ENCODE measurements at places on chromosomes 16 and 17.

GRCh38 chr16:22397464-22397863 is 23.0 kb upstream of the CDR2 start:
- no peak for DNase-seq

GRCh38 chr16:10296956-10297340 is 88.9 kb upstream of the ATF7IP2 start:
- DNase-seq: no peak

DNA sequence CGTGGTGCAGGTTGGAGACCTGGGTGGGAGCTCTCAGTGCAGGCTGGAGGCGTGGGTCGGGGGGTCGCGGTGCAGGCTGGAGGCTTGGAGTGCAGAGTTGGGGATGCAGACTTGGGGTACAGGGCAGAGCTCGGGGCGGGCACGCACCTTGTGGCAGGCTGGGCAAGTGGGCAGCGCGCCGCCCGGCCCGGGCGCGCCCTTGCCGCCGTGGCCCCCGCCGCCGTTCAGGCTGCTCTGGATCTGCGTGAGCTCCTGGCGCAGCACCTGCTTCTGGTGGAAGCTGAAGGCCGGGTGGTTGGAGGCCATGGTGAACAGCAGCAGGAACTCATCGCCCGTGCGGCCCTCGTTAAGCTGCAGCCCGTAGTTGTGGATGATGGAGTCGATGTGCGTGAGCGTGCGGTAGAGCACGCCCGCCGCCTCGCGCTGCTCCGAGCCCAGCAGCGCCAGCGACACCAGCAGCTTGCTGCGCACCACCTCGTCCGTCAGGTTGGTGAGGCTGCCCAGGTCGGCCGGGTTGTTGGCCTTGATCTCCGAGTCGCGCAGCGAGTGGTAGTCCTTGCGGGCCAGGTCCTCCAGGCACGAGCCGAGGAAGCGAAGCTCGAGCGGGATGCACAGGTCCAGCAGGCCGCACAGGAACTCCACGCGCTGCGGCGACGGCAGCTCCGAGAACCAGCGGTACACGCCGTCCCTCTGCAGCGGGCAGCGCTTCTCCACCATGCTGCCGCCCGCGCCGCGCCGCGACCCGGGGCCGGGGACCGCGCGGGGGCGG is 1.1 kb downstream of the ZCCHC14 start:
- DNase-seq: no peak

DNA sequence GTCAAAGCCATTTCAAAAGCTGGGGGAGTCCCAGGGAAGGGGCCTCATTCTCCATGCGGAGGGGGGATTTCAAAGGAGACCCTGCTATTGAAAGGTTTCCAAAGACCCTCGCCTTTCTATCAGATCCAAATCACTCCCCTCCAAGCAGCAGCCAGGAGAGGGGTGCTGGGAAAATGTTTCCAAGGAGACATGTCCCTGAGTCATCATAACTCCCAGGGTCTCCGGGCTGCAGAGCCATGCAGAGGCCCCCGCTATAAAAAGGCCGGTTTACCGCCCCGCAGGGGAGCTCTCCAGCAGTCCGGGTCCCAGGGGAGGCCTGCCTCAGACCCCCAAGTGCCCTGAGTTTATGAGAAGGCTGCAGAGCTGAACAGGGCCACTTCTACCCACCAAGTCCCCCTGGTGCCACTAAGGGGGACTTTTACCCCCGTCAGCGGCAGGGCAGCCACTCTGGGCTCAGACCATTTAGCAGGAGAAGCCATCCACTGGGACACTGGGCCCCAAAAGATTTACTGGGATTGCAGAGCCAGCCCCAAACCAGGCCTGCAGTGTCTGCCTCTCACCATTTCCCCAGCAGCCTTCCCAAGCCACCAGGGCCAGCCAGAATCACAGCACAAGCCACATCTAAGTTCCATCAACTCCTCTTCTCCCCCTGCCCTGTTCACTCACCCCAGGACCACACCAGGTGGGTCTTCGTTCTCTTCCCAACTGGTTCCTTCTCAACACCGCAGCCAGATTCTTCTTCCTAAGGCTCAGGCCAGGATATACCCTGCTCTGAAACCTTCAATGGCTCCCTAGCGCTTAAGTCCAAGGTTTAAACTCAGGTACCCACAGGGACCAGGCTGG is 234.4 kb downstream of the ZNF423 start:
- no peak for DNase-seq

- no peak for DNase-seq
Observed at GRCh38 chr17:1941272-1942065, 83.7 kb downstream of the RTN4RL1 start.

DNA sequence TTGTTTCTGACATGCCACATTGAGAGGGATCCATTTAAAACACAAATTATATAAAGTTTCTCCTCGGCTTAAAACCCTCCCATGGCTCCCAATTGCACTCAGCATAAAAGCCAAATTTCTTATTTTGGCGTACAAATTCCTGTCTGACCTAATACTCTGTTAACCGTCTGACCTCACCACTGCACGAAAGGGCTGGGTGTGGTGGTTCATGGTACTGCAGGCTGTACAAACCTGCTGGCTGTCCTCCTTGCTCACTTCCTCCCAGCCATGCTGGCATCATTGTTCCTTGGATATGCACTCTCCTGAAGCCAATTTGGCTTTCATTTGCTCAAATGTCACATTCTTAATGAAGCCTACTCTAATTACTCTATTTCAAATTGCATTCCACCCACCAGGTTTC is 301.6 kb upstream of the C16orf82 start:
- DNase-seq: no peak
